Lung (tissue), 17 donors: ENCODE measurements at places on chromosomes 11 and 22. TPM values are rescaled to one million over a fixed set of nuclear protein-coding genes. Genes with fewer than 3 reads are reported as not detected.

Gene KRTAP5-2
- total RNA-seq: not detected

Gene LRRC74B
- 0.97 TPM for total RNA-seq

Gene RASL10A
- not detected for total RNA-seq

Gene BIRC3
- 44.5 TPM for total RNA-seq

Gene KRTAP5-3
- not detected for total RNA-seq

Gene DERL3
- total RNA-seq: 6.1 TPM

Gene TSSK2
- total RNA-seq: 0.25 TPM

Gene TP53AIP1
- 0.61 TPM for total RNA-seq

Gene LAYN
- total RNA-seq: 13.1 TPM

Gene DBX1
- not detected for total RNA-seq

Gene SELENOM
- 156 TPM for total RNA-seq

Gene STK33
- total RNA-seq: 26.5 TPM

Gene MMP8
- 1.5 TPM for total RNA-seq

Gene GALR3
- not detected for total RNA-seq

Gene IL10RA
- total RNA-seq: 41.1 TPM

Gene JHY
- total RNA-seq: 11.0 TPM

Gene DCHS1
- total RNA-seq: 14.9 TPM

Gene SLC35F2
- 6.0 TPM for total RNA-seq

Gene OR2D2
- 0.25 TPM for total RNA-seq

Gene TOM1
- 80.8 TPM for total RNA-seq

Gene ZP1
- not detected for total RNA-seq

Gene CLDN25
- total RNA-seq: not detected

Gene EXT2
- 51.2 TPM for total RNA-seq

Gene MS4A6A
- 106 TPM for total RNA-seq

Gene BSX
- total RNA-seq: not detected

Gene OR8A1
- not detected for total RNA-seq

Gene ELFN2
- total RNA-seq: 1.5 TPM

Gene RAB38
- total RNA-seq: 11.7 TPM

Gene C11orf91
- total RNA-seq: not detected

Gene RAC2
- 16.7 TPM for total RNA-seq

Gene BAIAP2L2
- total RNA-seq: 0.17 TPM

Gene ATG2A
- 32.5 TPM for total RNA-seq

Gene DEFB131B
- total RNA-seq: not detected

Gene TMEM45B
- 11.6 TPM for total RNA-seq

Gene TEAD1
- 65.3 TPM for total RNA-seq

Gene LIF
- total RNA-seq: 0.77 TPM

Gene THRSP
- not detected for total RNA-seq
